Activated CD8-positive, alpha-beta memory T cell treated with anti-CD3 and anti-CD28 coated beads, Interleukin-2, amount 50 U/mL, for 48 hours (primary cell): ENCODE measurements at places on chromosomes 5 and 9.
A peak's percentile ranks its signal among the peaks of the same experiment; 100 is the strongest.

GRCh38 chr5:67100301-67100700 lies 96.3 kb downstream of the CD180 start:
- DNase-seq = peak; percentile 65

DNA sequence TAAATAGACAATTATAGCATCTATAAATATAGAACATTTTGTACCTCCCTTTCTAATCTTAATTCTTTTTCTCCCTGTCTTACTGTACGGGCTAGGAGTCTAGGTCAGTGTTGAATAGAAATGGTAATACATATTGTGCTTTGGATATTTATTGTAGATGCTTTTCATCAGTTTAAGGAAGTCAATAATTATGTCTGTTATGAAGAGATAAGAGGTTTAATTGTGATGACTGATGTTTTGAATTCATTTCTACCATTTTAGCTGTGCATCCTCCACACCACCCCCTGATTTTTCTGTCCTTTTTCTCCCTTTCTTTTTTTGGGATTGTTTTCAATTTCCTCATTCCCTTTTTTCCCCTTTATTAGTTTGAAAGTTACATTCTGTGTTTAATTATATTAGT lies 95.8 kb downstream of the DOCK2 start:
- no peak for DNase-seq

DNA sequence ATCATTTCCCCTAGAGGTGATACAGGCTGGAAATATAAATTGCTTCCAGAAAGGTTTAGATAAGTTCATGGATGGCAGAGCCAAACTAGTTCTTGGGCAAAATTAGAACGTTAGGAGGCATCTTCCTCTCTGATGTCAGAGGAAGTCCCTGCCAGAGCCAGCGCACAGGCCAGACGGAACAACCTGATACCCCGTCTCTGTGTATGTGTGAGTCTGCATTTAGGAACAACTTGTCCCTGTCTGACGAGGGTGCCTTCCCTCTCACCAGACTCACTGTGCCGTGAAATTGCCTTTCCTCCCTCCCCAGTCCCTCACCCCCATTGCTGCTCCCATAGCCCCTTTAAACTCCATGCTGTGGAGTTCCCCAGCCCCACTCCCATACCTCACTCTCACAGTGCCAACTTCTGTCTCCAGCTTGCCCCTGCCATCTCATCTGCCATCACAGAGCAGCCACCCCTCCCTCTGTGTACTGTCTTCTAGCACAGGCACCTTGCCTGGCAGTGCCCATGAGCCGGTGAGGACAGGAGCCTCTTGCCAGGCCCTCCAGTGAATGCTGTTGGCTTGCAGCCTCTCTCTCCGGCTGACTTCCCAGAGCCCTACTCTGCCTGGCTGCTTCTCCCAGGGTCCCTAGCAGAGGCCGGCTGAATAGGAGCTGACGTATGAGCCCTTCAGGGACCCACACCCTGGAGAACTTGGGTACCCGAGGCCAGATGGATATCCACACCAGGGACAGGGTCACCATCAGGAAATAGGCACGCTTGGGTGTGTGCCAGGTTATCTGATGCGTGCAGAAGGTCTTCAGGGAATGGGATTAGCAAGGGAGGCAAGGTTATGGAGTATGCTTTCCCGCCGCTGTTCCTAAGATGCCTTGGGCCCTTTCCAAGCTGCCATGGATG lies 26.7 kb downstream of the UNC5A start:
- no peak for DNase-seq

DNA sequence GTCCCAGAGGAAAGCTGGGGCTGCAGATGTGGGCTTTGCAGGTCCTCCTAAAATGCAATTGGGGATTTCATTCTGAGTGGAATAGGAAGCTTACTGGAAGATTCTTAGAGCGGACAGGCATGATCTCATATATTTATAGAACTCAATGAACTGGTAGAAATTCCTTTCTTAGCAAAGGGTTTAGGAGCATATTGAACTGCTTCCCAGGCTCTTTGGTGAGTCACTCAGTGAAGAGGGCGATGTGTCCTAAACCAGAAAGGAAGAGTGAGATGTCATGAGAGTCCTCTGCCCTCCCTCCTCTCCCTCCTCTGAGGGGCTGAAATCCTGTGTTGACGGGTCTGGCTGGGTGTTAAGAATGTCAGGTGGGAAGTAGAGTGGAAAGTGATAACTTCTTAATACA lies 26.3 kb upstream of the SEMA6A start:
- no peak for DNase-seq

DNA sequence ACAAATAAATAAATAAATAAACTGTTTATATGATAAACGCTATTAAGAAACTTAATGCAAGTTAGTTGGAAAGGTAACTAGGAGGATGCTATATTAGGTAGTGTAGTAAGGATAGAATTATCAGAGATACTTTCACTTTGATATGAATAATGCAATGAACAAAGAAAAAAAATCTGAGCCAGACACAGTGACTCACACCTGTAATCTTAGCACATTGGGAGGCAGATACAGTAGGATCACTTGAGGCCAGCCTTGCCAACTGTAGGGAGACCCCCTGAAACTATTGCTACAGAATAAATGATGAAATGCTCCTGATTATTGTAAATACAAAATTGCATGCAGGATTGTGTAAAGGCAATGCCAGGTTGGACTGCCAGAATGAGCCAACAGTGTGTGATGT lies 109.2 kb downstream of the ANXA2R start:
- DNase-seq = no peak

DNA sequence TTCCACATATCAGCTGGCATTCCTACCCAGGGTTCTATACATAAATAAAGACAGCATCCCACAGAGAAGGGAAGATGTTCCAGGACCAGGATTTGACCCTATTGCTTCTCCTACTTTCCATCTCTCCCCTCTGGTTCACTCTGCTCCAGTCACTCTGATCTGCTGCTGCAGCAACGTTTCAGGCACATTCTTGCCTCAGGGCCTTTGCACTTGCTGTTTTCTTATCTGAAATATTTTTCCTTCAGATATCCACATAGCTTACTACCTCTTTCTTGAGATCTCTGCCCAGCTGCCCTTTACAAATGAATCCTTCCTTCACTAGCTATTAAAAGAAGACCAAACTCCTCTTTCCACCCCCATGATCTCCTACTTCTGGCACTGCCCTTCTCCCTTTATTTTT lies 204.5 kb downstream of the SPOCK1 start:
- DNase-seq = no peak

GRCh38 chr5:149012350-149012749 lies 50.5 kb downstream of the SH3TC2 start:
- DNase-seq = no peak

GRCh38 chr9:92295827-92296258 lies 2.3 kb upstream of the IARS1 start:
- no peak for DNase-seq

GRCh38 chr5:135103575-135103853 lies 69.5 kb upstream of the PITX1 start:
- no peak for DNase-seq
